ENCODE measurements at places on chromosomes 4 and X.

DNA sequence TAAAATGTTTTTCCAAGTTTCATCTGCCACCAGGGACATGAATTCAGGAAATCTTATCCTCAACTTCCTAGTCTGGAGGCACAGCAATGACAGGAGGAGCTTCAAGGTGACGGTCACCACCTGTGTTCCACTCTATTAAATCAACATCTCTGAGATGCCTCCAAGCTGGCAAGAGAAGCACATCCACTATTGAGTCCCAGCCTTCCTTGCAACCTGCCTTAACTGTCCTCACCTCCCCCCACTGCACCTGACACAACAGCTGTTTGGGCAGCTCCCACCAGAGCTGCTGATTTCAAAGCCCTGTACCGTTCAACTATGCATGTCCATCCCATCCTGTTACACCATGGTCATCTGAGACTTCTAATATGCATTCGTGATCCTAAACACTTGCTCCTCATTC is 123.4 kb downstream of the COL25A1 start:
- DNase-seq = no peak

- DNase-seq = no peak
Observed at GRCh38 chr4:165190591-165191347, 16.6 kb upstream of the KLHL2 start.

DNA sequence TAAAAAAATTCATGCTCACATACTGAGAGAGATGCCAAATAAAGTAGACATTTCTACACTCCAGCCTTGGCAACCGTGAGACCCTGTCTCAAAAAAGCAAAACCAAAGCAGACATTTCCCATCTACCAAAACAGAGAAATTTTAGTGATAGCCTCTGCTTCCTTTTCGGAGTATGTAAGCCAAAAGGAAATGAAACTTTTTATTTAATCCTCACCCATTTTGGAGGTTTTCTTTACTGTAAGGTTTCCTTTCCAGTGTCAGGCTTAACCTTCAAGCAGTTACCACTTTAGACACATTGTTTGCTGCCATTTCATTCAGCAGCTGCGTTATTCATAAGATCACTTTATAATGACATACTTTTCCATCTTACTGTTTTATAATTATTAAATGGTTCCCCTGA is 15.9 kb downstream of the ADD1 start:
- DNase-seq = no peak

DNA sequence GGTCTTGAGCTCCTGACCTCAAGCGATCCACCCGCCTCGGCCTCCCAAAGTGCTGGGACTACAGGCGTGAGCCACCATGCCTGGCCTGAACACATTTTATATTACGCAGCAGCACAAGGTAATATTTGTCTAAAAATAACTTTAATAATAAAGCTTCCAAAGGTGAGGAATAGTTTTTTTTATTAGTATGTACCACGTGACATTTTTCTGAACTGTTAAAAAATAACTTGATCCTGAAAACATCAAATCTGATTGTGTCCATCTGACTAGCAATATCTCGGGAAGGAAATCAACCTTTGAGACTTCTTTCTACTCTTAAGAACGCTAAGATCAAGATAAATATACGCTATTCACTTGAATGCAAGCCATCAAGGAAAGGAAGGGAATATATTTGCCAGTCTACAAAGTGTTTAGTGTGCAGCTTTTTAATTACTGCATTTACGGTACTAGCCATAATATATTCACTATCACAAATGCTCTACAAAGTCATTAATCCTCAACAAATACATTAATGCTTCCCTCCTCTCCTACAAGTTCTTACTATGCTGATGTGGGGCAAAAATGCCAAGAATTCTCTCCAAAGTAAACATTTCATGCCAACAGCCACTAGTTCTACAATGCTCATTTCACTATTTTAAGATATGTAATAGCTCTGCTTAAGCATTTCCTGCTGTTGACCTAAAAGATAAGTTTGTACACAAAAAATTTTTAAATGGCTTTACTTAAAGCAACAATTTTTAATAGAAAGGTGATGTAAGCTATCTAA is 143.6 kb downstream of the APBB2 start:
- no peak for DNase-seq

DNA sequence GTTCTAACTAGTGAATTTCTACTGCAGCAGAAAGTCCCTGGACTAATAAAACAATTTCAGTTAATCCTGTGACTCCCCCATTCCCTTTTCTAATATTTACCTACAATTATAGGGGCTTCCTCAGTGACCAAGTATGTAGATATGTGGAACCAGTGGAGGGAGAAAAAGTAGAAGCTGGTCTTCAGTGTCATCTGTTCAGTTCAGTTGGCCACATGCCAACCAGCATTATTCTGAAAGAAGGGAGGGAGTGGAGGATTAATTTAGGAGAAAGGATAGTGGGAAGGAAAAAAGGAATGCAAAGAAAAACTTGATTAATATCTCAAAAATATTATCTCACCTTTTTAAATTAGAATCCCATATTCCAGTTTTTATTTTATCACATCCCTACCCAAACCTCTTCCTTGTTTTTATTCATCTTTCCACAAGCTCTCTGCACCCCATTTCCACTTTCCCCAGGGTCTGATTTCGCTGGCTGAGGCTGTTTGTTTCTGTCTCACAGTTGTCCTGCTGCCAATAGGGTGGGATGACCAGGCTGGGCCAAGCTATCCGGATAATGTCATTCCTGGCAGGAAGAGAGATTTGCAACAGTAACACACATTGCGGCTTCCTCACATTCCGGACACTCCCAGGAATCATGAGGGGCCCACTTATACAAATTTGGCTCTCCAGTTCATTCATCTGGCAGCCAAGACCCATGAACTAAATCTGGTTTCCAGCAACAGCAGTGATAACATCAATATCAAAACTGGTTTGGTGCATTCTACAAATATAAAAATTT is 24.6 kb upstream of the ANTXR2 start:
- peak; percentile 30 for DNase-seq

GRCh38 chr4:94583914-94584641 is 132.3 kb downstream of the PDLIM5 start:
- no peak for DNase-seq

- peak; percentile 46 for DNase-seq
Observed at GRCh38 chr4:103996637-103997036, 276.9 kb upstream of the TACR3 start.

All from body of pancreas (tissue), 4 donors.